ENCODE measurements at places on chromosomes 12 and 14. TPM values are rescaled to one million over a fixed set of nuclear protein-coding genes. Genes with fewer than 3 reads are reported as not detected.

Gene NPFF
- not detected for total RNA-seq

Gene SOAT2
- total RNA-seq = under 0.01 TPM

Gene HOXC6
- 2.6 TPM for total RNA-seq

Gene ERO1A
- 10.4 TPM for total RNA-seq

Gene TSPAN9
- total RNA-seq = 66.3 TPM

Gene ACIN1
- 62.1 TPM for total RNA-seq

Gene CYP46A1
- 2.1 TPM for total RNA-seq

Gene AQP6
- 0.52 TPM for total RNA-seq

Gene NFE2
- total RNA-seq = 5.2 TPM

Gene HHIPL1
- 2.6 TPM for total RNA-seq

Gene TAS2R10
- total RNA-seq = 2.1 TPM

Gene DCN
- 688 TPM for total RNA-seq

Gene ARHGDIB
- total RNA-seq = 17.2 TPM

Gene HOXC13
- total RNA-seq = not detected

Measured in skeletal muscle tissue (tissue), 5 donors.